MCF 10A (cell line): ENCODE measurements at places on chromosomes 7 and 10.

DNA sequence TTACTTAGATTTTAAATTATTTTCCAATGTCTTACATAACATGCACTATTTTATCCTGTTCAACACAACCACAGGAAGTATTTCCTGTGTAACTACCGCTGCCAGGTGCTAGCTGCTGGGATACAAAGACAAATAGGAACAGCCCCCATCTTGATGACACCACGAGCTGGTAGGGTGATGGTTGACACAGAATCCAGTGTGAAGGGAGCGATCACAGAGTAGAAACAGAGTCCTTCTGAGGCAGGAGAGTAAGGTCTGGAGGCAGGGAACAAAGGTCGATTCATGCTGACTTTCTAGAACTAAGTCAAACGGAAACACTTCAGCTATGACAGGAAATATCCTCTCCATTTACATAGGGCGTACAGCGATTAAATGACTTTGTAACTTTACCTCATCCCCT is 232.3 kb downstream of the ADAM12 start:
- DNase-seq, result no peak

DNA sequence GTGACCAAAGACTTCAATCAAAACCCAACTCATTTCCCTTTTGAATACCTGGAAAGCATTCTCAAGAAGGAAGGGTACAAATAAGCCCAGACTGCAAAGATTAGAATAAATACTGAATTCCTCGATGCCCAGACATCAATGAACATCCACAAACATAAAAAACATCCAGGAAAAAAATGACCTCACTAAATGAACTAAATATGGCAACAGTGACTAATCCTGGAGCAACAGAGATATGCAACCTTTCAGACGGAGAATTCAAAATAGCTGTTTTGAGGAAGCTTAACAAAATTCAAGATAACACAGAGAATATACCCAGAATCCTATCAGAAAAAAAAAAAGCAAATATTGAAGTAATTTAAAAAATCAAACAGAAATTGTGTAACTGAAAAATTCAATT is 43.2 kb downstream of the PCLO start:
- no peak for DNase-seq

DNA sequence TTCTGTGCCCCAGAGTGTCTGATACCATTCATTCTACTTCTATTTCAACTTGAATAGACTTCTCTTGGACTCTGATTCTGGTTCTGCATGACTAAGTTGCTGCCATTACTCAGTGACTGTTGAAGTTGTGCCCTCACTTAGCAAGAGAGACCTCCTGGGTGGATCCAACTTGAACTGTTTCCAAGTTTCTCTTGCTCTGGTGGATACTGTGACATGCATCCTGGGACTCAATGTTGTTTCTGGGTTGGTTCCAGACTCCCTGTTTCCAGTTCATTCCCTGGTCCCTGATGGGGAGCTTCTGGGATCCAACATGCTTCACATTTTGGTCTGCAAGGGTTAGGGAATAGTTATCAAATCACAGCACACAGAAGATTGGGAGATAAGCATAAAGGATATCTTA is 26.2 kb upstream of the PRPF18 start:
- DNase-seq, result peak; percentile 22

GRCh38 chr7:16411391-16411790 is 9.9 kb downstream of the CRPPA start:
- no peak for DNase-seq

DNA sequence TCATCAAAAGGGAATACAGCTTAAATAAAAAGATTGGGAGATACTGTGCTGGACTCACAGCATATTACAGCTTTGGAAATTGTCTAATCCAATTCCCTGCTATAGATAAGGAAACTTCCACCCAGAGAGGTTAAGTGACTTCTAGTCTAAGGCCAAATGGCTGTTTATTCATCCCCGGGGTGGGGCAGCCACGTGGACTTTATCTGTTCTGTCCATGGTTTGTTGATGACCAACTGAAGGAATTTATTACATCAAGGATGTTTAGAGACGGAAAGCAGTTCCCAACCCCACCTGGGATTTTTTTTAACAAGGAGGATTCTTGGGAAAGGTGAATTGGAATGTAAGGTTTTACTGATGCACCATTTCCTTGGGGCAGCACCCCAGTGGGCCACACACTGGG is 88.6 kb downstream of the ATXN7L1 start:
- DNase-seq, result no peak

- no peak for DNase-seq
Measured at GRCh38 chr10:11300026-11300425, 282.4 kb downstream of the CELF2 start.

DNA sequence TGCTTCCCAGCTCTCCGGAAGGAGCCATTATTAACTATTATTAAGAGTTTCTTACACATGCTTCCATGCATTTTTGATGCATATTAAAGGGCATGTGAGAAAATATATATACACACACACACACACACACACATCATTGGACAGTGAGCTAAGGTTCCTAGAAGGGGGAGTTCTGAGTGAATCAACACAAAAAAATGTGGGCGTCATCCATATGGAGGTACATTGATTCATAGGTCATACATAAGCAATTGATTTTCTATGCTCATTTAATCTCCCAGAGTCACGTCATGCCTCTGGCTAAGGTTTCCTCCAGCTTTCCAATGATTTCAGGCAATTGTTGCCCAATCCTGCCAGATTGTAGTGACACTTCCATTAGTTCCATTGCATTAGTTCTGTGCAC is 269.4 kb downstream of the DNAJB9 start:
- DNase-seq, result no peak
